Daoy (cell line): ENCODE measurements at places on chromosomes 12 and 14.

DNA sequence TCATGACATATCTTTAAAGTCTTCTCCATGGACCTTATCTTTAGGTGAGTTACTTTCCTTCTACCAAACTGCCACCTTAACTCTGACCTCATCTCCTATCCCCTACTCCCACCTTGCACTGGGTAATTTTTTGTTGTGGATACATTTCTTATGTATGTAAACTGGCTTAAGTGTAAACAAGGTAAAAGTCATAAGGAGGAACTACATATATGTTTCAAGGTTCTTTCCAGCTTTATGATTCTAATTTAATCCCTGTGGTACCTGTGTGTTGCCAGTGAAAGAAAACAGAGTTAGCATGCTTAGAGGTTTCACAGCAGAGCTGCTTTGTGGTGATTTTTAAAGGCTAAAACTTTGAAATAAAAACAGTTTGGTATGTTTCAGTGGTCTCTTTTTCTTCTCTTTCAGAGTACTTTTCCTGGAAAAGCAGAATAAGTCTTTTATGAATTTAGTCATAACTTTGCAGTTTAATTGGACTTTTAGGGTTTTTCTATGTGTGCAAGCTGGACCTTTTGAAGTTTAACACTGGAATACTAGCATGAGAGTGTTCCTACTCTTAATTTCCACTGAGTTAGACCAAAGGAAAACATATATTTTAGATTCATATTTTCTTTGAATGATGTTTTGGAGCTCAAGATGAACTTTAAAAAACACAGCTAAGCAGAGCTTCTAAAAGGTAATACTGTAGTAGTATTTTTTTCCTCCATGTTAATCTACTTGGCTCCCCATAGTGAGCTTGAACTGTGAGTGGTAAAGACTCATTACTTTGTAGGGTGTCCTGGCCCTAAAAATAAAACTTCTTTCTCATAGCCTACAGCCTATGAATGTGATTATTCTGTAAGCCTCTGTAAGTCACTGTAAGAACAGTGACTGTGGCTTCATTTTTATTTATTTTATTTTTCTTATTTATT is 105.4 kb downstream of the FUT8 start:
- DNase-seq: no peak

- peak; percentile 53 for DNase-seq
These were observed 141.9 kb downstream of the CRADD start for GRCh38 chr12:93819050-93819491.

- DNase-seq: no peak
These were observed 60.7 kb upstream of the BDKRB2 start for GRCh38 chr14:96143906-96144305.

DNA sequence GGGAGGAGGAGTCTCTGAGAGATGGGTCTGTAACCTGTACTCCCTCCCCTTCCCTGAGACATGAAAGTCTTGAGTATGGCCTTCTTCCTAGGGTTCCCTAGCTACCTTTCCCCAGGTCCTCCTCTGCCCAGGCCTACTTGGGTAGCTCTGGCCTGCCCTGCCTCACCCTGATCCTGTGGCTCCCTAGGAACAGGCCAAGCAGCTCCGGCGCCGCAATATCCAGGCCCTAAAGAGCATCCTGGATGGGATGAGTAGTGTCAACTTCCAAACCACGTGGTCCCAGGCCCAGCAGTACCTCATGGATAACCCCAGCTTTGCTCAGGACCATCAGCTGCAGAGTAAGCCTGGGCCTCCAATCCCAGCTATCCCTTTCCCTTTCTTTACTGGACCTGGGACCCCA is 12.3 kb downstream of the PRPF40B start:
- DNase-seq: no peak

- peak; percentile 55 for DNase-seq
These were observed 46.4 kb downstream of the CLMN start for GRCh38 chr14:95273001-95273978.

- no peak for DNase-seq
These were observed 179.2 kb upstream of the RTL1 start for GRCh38 chr14:101082436-101083384.

DNA sequence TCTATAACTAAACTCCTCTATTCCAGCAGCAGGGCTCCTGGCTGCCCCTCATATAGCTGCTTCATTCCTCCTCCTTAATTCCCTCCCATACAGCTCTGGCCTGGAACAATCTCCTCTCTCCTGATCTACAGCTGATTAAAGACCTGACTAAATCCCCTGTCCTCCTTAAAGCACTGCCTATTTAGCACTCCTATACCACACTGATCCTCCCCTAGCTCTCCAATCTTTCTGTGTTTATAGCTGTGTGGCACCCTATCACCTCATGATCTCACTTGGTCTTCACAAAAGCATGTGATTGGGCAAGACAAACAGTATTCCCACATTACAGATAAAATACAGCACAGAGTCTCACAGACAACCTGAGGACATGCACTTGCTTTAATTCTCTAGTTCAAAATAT is 17.4 kb downstream of the FMNL3 start:
- no peak for DNase-seq

DNA sequence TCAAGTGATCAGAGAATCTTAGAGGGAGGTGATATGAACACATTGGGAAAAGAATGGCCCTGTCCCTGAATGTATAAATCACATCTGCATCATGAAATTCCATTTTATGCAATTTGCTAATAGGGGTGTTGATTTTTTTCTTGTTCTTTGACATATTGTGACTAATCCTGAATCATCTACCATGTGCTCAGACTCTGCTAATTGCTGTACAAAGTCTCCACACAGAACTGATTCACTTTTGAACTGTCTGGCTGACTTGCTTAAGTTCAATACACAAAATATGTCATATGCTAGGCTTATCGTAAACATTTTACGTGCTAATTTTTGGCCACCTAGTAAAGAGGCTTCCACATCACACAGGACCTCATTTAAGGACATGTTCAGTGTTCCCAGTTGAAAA is 2.6 kb downstream of the TMEM132D start:
- DNase-seq: peak; percentile 67

- no peak for DNase-seq
These were observed 86.1 kb downstream of the NOC4L start for GRCh38 chr12:132230381-132230780.

DNA sequence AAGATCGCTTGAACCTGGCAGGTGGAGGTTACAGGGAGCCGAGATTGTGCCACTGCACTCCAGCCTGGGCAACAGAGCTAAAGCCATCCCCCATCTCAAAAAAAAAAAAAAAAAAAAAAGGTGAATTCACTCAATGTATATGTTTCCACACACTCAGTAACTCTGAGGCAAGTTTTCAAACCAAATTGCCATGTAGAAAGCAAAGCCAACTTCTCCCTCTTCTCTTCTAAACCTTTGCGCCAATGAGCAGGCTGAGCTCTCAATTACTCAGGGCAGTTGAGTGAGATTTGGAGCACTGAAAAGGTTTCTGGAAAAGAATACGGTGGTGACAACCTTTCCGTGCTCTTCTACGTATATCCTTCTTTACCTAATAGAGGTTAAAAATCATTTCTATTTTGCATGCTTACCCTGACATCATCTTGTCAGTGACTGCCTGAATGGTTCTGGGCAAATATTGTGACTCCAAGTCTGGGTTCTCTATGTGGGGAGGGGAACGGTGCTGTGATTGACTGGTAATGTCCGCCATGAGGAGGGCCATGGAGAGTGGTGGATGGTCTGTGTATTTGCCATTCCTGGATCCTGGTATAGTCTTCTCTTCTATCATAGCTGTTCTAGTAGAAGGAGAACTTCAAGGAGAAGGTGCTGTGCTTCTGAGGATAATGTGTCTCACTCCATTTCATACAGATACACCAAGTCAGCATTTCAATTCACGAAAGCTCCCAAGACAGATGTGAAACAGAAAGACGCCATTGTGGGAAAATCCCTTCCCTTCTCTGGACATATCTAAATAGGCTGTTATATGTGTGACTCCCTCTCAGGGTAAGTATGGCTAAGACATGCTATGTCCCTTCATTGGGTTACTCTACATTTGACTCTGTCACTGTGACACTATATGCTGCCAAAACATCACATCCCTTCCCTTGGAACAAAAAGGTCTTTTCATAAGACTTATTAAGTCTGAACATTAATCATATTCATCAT is 46.2 kb upstream of the MED13L start:
- no peak for DNase-seq
